IPS-NIHi11 (cell line): ENCODE measurements at places on chromosomes 7 and 10.

DNA sequence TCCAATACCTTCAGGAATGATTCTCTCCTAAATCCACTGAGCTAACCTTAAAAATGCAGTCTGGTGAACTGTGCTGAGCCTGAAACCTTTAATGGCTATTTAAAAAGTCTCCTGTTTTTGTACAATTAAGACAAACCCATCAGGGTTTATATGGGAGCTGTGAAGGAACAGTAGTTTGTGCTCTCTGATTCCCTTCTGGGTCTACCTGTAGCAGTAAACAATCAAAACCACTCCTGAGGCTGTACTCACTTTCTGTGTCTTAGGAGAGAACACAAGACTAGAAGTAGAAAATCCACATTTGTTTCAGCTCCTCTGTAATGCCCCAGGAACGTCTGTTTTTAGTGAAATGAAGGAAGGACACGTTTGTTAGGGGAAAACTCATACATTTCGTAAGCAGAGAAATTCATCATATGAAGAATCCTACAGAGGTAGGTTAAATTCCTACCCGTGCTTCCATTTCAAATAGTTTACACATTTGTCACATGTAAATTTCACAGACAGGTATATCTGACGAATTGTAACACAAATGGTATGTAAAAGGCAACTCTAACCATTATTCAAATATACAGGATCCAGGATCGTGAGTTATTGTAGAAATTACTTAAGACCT is 2.6 kb downstream of the CUX1 start:
- no peak for DNase-seq

DNA sequence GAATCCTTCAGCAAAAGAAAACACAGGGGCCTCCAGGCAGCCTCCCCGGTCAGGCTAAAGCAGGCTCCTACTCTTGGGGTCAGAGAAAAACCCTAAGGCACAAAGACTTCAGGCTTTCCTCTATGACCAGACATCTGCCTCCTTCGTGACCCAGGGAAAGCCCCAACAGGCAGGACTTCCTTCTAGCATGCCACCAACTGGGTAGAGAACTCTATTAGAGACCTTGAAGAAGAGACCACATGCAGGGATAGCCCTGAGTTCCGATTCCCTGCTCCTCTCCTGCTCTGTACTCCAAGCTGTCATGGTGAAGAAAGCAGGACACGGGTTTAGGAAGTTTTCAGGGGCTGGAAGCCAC is 1.3 kb downstream of the TRPV6 start:
- no peak for DNase-seq

DNA sequence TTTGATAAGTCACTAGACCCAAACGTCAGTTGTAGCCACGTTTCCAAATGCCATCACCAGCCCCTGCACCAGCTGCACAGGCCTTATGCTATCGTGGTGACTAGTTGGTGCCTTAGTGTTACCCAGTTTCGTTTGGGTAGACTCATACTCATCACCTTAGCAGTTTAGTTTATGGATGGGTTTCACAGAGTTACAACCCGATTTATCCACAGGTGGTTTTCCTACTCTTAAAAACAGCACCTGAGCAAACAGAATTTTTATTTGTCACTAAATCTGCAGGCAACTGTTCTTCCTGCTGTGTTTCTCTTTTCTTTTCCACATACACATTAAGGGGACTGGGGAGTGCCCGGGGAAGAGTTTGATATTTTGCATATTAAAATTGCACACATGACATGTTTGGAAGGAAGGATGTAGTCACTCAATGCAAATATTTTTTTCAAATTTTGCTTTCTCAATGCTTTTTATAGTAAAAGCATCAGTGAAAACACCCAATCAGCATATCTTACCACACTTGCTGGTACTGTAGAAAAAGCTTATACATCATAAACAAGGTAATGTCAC is 41.6 kb downstream of the PDSS1 start:
- DNase-seq = no peak

DNA sequence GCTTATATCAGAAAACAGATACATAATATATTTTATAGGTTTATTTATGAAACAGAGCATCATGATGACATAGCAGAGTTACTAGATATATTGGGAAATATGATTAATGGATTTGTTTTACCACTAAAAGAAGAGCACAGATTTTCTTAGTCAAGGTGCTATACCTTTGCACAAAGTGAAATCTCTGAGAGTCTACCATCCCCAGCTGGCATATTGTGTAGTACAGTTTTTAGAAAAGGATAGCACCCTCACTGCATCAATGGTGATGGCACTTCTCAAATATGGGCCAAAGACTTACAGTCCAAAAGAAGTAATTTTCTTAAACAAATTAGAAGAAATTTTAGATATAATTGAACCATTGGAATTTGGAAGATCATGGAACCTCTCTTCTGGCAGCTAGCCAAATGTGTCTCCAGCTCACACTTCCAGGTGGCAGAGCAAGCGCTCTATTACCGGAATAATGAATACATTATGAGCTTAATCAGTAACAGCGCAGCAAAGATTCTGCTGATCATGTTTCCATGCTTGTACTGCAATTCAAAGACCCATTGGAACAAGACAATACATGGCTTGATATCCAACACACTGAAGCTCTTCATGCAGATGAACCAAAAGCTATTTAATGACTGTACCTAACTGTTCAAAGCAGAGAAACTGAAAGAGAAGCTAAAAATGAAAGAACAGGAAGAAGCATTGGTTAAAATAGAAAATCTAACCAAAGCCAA is 21.9 kb upstream of the CREB3L2 start:
- DNase-seq = no peak

- peak; percentile 48 for DNase-seq
These were observed 375 bp upstream of the CHN2 start for GRCh38 chr7:29194206-29194593.

DNA sequence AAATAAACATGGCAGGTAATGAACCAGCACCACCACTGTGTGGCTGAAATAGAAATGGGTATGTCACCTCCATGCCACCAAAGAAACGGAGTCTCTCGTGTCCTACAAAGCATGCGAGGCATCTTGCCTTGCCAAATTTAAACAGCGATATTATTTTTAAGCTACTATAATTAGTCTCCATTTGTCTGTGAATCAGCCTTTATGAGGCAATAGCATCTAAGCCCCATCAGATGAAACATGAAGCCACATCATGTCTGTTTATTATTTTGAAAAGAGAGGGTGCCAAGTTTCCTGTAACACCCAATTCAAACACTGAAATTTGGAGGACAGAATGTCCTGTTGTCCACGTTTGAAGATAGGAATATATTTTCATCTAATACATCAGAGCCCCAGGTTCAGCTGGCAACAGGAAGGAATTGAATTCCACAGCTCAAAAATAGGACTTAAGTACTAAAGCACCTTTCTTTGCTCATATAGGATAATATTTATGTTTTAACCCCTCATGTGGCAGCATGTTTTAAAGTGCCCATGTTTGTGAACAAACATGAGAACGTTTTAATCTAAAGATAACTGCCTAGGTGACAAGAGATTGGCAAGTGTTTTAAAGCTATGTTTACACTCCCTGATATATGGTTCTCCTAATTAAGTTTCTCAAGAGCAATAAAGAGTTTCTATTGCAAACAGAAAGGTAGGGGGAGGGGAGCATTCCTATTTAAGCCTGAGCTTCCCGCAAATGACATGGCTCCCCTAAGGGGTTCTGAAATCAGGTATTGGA is 86.8 kb downstream of the SORBS1 start:
- DNase-seq = no peak

DNA sequence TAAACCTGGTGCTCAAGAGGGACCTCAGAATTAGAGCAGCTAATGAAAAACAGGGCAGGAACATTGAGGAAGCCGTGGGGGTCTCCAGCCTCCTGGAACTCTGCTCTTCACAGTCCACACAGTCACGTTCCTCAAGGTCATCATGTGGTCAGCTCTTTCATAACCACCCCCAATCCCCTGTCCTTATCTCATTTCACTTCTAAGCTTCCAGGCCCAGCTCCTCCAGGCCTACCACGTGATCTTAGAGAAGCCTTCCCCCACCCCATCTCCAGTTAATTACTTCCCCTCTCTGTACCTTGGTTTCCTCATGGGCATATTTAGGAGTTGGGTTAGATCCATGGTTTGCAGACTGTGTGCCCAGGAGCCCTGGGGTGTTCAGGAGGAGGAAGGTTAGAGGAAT is 106.4 kb upstream of the TCF7L2 start:
- DNase-seq = no peak

DNA sequence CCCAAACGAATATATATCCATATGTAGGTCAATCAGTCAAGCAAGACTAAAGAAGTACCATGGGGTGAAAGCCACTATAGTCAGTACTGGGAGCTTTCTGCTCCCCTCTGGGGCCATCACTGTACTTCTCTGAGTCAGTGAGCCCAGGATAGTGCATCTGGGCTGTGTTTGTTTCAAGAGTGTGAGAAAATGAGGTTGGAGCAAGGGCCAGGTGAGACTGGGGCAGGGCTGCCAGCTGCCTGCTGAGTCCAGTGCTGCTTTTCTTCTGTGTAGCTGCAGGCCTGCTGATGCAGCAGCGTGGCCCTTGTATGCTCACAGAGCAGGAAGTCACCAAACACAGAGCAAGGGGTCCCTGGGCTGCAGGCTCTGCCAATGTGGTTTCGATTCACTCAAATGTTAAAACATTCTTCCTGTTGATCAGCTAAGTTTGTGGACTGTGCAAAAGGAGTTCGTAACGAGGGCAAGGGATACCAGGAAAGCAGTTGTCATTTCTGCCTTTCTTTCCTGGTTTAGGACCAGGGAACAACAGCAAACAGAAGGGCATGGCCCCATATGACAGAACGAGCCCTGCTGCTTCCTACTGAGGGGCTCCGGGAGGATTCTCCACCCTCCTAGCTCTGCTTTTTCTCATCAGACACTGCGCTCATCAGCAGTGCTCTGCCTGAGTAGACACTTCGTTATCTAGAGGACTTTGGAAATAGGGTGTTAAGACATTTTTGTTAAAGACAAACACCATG is 65.4 kb upstream of the TNS3 start:
- DNase-seq = no peak

DNA sequence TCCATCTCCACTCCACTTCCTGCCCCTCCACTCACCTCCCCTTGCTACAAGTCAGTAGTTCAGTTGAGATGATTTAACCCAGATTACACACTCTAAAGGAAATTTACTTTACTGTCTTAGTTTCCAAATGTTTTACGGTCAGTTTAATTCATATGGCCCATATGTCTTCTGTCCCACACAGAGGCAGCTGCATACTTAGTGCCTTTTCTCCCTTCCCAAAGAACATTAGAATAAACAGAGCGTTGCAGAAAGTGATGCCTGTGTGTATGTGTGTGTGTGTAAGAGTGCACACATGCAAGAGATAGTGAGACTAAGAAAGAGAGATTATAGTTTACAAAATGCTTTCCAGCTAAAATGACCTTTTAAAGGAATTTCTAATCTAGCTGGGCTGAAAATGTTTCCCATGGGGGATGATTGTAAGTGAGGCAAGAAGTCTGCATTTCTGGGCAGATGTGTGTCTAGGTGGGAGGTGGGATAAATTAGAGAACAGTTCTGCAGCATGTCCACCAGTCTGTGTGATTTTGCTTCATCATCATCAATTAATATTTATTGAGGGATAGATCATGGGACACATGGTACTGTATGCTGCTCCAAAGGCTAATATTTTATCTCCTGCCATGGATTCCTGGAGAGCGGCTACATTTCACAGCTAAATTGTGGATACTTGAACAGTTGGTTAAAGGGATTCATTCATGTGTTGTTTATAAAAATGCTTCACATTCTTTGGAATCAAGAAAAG is 81.5 kb downstream of the NXPH1 start:
- DNase-seq = no peak

GRCh38 chr7:151124481-151124880 is 38.2 kb downstream of the AGAP3 start:
- no peak for DNase-seq

DNA sequence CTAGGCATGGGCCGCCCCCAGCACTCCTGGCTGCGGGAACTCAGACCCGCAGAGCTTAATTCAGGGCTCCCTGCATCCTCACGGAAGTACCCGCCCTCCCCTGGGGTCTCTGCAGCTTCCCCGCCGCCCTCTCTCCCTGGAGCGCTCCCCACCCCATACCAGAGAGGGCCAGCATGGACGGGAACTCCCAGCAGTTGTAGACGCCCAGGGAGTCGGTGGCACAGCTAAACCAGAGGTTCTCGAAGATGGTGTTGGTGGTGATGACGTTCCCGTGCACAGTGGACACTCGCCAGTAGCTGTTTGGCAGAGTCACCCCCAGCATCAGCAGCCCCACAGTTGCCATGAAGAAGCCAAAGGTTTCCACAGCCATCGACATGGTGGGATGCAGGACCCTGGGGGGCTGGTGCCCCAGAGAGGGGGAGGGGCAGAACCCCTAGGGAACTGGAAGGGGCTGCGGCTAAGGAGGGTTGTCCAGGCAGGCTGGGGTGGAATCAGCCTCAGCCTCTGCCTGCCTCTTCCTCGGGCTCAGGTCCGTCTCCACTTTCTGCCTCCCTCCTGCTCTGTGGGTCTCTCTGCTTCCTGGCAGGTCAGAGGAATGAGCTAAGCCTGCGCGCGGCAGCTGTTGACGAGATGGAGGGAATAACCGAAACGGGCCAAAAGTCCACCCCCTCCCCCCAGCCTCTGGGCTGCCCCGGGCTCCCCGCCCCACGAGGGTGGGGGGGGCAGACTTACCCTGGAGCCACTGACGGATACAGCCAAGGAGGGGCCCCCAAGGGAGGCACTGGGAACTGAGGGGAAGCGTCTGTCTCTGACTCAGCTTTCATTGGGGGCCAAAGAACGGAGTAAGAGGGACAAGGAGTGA is at the start of gene CLDN15:
Gene CLDN15, minus strand, starts transcription at position 597 of the 862 bp plus-strand sequence. Its CDS starts 221 bp downstream, at position 376.
- no peak for DNase-seq

DNA sequence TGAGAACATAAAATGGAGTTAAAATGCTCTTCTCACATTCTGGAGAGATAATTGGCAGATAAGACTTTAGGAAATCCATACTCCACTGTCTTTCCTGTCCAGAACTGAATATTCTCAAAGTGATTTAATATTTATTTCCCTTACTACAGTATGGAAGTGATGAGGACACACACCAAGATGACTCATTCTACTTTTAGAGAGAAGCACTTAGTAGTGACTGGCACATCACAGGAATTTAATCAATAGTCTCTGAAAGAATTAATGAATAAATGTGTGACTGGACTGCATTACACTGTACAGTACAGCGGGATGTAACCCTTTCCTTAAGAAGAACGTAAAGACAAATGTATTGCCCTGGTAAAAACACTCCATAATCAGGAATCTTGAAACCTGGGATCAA is 116.7 kb downstream of the SEMA3E start:
- no peak for DNase-seq

GRCh38 chr7:80600046-80600445 is 38.4 kb upstream of the CD36 start:
- no peak for DNase-seq

DNA sequence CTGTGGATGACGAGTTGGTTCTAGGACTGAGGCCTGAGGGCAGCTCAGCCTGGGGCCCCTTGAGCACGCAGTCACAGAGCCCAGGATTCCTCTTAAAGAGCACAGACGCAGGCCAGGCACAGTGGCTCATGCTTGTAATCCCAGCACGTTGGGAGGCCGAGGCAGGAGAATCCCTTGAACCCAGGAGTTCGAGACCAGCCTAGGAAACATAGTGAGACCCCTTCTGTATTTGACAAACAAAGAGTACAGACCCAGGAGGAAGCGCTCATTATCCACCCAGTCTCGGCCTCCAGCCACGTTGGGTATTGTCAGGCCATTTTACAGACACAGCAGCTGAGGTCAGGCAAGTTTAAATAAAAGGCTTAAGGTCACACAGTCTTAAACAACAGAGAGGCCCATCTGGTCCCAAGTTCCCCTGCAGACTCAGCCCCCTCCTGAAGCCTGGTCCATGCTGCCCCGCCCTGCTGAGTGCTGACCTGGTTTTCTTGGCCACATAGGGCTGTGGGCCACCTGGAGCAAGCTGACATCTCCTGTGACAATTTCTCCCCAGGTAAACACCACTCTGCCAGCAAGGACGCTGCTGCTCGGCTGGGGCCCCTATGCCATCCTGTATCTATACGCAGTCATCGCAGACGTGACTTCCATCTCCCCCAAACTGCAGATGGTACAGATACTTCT is 12.6 kb downstream of the RGR start:
- DNase-seq = no peak
